ENCODE measurements at places on chromosomes 3 and 15.

DNA sequence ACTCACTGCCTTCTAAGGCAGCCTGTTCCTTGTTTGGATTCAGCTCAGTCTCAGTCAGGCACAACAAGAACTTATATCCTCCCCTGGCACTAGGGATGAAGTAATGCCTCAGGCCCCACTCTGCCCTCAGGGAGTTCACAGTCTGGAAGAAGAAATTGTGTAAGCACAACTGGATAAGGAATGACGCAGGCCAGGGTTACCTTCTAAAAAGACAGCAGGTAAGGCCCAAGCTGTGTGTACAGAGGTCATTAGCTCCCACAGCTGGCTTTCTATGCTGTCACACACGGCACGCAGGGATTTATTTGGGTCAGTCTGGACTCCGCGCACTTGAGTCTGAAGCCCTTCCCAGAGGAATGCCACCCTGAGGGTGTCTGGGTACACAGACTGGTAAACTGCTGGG is 82.9 kb downstream of the IQSEC1 start:
- peak; percentile 77 for DNase-seq

- DNase-seq, result no peak
Observed at GRCh38 chr3:168091941-168092340, 3.8 kb downstream of the GOLIM4 start.

- DNase-seq, result no peak
Observed at GRCh38 chr3:135532021-135532420, 433.5 kb upstream of the PPP2R3A start.

DNA sequence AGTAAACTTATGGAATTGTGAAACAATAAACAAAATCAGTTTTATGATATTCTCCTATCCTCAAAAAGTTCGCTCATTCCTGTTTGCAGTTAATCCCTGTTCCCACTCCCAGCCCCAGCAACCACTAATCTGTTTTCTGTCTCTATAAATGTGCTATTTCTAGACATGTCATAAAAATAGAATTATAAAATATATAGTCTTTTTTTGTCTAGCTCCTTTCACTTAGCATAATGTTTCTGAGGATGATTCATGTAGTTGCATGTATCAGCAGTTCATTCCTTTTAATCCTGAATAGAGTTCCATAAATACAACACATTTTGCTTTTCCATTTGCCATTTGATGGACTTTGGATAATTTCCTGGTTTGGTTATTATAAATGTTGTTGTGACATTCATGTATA is 140.0 kb downstream of the KCNAB1 start:
- DNase-seq, result no peak

DNA sequence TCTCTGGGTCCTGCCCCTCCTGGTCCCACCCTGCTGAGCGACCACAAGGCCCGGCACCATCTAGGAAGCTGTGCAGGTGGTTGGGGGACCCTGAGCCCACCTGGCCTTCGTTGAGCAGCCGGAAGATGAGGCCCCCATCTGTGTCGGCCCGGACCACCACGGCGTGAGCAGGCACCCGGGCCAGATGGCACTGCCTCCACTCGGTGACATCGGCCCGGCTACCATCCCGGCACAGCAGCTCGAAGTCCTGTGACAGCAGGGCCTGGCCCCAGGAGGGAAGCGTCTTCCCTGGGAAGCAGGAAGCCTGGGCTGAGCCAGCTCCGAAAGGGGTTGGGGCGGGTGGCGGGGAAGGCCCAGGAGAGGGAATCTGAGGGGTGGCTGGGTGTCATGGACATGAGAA is 12.6 kb downstream of the MELTF start:
- DNase-seq, result no peak

DNA sequence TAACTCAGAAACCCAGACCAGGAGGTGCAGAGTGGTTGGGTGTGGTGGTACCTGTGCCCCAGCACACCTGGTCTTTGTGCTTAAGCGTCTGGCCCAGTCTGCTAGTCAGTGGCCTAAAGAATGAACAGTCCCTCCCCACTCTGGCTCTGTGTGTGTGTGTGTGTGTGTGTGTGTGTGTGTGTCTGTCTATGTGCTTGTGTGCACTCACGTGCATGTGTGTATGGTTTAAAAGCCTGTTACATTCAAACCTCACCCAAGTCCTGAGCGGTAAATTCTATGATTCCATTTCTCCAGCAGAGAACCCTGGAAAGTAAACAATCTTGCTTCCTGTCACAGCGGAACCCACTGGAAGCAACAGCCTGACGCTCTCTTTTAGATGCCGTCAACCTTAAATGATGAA is 34.2 kb downstream of the EDEM1 start:
- DNase-seq, result no peak

DNA sequence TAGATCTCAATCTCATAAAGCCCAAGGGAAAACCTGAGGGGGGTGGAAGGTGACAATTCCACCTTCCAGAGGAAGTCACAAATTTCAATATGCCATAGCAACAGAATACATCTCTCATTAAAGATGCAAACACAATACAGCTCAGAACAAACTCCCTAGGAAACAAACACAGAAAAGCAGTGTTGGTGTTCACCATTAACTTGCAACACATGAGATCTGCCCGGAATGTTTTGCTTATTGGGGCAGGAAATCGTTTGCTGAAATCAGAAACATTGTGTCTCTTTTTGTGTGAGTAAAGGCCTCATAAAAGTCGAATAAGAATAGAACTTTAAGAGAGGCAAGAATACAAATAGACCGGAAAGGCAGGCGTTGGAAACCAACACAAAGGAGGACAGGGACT is 5.8 kb upstream of the RYR3 start:
- no peak for DNase-seq

DNA sequence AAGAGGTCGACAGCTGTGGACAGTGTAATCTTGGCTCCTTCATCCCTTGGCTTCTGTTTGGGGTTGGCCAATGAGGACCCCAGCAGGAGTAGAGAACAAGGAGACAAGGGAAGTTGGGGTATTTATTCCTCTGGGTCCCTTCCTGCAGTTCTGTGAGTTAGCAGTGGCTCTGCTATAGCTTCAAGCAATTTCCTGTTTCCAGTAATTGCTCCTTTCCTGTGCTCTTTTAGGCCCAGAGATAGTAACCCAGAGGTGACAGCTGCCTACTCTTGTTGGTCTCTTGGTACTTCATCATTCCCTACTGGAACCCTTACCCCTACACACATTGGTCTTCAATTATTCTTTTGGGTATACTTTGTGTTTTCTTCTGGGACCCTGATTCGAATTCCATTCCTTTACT is 92.9 kb downstream of the NR1D2 start:
- no peak for DNase-seq

DNA sequence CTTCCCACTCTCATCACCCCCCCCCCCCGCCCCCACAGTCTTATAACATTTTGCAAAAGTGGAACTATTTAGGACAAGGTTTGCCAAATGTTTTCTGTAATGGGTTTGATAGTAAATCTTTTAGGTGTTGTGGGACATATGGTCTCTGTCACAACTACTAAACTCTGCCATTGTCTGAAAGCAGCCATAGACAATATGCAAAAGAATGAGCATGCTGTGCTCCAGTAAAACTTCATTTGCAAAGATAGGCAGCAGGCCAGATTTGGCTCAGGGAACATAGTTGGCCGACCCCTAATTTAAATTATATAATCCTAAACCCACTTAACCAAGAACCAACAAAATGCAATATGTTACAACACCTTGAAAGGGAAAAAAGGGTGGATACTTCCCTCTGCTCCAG is 46.4 kb downstream of the TIPARP start:
- no peak for DNase-seq

DNA sequence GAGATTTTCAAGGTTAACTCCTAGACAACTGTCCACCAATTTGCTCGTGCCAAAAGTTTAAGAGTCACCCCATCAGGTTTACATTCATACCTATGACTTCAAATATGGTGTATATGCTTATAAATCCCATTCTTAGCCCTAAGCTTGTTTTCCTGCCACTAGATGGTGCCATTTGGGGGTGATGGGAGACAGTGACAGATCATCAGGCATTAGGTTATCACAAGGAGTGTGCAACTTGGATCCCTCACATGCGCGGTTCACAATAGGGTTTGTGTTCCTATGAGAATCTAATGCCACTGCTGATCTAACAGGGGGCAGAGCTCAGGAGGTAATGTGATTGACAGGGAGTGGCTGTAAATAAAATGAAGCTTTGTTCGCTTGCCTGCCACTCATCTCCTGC is 182.7 kb downstream of the CNTN6 start:
- peak; percentile 56 for DNase-seq

- no peak for DNase-seq
Observed at GRCh38 chr3:16028604-16029003, 145.9 kb upstream of the GALNT15 start.

DNA sequence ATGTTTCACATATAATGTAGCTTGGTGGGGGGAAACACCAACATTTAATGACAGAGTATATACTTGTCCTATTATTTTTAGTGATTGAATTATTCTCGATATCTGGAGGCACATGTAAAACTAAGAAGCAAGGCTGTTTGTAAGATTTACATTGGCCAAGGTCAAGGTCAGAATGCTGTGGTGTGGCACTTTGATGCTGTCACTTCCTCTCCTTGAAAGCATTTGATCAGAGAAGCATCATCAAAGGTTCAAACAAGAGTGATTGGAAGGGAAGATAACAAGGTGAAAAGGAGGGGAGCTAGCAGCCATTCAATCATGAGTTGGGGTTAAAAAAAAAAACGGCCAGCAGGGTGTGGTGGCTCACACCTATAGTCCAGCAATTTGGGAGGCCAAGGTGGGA is 26.4 kb downstream of the RTF1 start:
- DNase-seq, result no peak

DNA sequence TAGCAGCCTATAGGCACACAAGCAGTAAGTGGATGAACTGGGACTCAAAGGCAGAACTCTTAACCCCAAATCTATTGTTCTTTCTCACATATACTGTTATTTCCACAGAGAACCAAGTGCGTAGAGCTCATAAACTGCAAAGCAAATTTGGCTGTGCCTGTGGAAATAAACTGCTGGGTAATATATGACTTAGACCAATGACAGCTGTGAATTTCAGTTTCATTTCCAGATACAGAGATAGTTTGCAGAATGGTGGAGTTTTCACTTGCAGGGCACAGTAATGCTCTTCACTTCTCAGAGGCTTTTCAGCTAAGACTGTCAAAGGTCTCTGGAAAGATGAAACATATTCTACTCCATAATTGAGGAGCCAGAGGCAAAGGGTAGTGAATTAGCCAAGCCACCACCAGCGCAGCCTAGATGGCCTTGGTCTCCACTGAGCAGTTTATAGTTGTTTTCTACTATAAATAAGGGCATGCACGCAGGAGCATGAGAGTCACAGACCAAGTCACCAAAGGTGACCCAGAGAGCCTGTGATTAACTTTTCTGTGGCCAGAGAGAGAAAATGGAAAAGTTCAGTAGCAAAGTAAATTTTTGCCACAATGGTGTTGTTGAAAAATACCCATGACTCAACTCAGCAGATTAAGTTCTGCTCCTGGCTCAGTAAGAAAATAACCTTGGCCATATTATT is 180.7 kb upstream of the GRM7 start:
- DNase-seq, result no peak

DNA sequence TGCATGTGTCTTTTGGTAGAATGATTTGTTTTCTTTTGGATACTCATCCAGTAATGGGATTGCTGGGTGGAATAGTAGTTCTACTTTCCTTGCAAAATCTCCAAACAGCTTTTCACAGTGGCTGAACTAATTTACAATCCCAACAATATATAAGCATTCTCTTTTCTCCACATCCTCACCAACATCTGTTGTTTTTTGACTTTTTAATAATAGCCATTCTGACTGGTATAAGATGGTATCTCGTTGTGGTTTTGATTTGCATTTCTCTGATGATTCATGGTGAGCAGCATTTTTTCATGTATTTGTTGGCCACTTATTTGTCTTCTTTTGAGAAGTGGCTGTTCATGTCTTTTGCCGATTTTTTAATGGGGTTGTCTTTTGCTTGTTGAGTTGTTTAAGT is 55.8 kb downstream of the ST8SIA2 start:
- no peak for DNase-seq

GRCh38 chr3:128107834-128108233 is 15.8 kb downstream of the RUVBL1 start:
- DNase-seq, result no peak

- DNase-seq, result peak; percentile 63
Observed at GRCh38 chr3:149717391-149718056, 34.8 kb downstream of the COMMD2 start.

GRCh38 chr15:70258369-70259027 is 160.8 kb upstream of the TLE3 start:
- DNase-seq, result no peak

GRCh38 chr3:49456466-49456865 is 13.6 kb upstream of the DAG1 start:
- DNase-seq, result peak; percentile 66

GRCh38 chr15:73573572-73573971 is 59.6 kb downstream of the NPTN start:
- DNase-seq, result no peak

Data from islet precursor cell (in vitro differentiated cells).